ENCODE measurements at places on chromosomes 4 and X.

- DNase-seq, result no peak
Measured at GRCh38 chrX:109626637-109627036, 1.7 kb upstream of the KCNE5 start.

GRCh38 chr4:84379917-84380641 is 119.0 kb downstream of the NKX6-1 start:
- DNase-seq, result peak; percentile 94

DNA sequence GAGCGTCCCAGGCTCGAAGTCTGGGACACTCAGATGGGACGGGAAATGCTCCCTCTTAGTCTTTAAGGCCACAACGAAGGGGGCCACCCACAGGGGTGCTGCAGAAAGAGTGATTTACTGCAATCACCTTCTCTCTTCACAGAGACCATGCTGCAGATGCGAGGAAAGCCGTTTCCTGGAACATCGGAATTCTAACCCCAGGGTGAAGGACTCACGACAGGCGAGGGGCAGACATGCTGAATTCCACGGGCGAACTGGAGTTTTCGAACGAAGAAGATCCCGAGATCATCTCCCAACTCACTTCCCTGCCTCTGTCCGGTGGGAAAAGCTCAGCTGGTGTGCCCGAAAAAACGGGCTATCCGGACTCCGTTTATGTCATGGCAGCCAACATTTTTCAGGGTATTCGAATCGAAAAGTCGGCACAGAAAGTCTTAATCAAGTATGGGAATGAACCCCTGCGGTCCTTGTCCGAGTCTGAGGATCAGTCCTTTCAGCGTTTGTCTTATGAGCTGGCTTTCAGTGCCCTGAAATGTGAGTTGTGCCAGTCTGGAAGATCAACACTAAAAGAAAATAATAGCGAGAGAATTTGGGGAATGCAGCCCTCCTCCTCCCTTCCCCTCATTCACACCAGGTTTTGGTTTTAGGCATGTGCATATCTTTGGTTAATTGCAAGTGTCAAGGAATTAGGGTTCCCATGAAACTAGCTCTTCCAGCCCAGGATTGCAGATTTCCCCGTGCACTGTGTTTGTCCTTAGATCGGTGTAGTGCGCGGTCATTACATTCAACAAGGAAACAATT is 905 bp downstream of the NSUN7 start:
- peak; percentile 27 for DNase-seq

- DNase-seq, result no peak
Measured at GRCh38 chrX:133745349-133745748, 240.0 kb downstream of the GPC3 start.

DNA sequence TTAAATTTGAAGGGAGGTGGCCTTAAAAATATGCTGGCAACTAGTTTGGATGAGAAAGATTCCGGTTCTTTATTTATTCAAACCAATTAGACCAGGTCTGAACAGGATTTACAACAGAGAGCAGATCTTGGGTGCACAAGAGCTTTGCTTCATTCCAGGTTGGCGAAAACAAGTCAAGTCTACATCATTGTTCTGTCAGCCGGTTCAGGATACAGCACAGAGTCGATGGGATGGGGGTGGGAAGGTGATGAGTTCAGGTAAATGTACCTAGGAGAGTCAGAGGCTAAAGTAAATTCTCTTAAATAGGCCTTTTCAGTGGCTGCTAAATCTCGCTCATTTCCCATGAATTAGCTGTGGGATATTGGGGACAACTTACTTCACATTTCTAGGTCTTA is 882 bp upstream of the STIM2 start:
- no peak for DNase-seq

GRCh38 chrX:123918106-123918721 is 43.3 kb upstream of the STAG2 start:
- no peak for DNase-seq

DNA sequence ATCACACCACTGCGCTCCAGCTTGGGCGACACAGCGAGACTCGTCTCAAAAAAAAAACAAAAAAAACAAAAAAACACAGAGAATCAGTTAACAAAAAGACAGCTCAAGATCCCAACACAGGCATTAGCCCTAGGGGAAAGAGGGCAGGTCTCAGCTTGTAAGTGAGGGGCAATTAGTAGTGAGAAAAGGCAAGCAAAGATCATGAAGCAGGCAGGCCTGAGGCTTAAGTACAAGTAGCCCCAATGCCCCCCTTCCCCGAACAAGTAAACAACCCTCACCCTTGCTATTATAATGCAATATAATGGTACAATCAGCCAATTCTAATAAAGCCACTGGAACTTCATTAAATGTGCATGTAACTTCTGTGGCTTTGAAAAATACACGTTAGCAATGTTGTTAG is 17.0 kb downstream of the ADGRA3 start:
- no peak for DNase-seq

DNA sequence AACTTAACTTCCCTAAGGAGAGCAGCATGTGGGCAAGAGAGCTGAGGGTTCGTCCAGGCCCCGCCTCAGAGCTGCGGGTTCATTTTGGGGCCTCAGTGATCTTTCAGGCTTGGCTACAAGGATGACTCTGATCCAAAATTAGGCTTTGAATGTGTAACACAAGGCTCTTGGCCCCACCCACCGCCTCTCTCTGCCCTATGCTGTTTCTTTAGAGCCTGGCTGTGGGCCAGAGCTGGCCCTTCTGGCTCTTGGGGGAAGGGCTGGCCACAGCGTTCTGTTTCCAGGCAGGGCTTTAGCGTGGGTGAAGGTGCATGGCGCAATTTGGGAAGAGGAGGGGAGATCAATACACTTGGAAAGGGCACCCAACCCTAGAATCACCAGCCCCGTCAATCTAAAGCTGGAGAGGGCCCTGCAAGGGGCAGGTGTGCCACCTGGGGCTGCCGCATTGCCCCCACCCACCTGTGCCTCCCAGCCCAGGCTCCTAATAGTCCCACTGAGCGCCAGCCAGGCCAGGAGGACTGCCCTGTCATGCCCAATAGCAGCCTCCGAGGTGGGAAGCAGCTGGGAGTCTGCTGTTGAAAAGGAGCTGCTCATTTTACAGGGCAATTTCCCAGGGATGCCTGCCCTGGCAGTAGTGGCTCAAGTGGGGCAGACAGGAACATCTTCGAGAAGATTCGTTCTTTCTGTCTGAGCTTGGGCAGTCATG is 84.5 kb upstream of the MAML3 start:
- no peak for DNase-seq

- DNase-seq, result no peak
Measured at GRCh38 chr4:25670991-25671390, 15.3 kb downstream of the SLC34A2 start.

- DNase-seq, result no peak
Measured at GRCh38 chr4:36006226-36006625, 238.1 kb downstream of the ARAP2 start.

- DNase-seq, result no peak
Measured at GRCh38 chr4:119626420-119626819, 2.2 kb downstream of the PDE5A start.

GRCh38 chr4:78753091-78753490 is 23.1 kb upstream of the BMP2K start:
- DNase-seq, result no peak

DNA sequence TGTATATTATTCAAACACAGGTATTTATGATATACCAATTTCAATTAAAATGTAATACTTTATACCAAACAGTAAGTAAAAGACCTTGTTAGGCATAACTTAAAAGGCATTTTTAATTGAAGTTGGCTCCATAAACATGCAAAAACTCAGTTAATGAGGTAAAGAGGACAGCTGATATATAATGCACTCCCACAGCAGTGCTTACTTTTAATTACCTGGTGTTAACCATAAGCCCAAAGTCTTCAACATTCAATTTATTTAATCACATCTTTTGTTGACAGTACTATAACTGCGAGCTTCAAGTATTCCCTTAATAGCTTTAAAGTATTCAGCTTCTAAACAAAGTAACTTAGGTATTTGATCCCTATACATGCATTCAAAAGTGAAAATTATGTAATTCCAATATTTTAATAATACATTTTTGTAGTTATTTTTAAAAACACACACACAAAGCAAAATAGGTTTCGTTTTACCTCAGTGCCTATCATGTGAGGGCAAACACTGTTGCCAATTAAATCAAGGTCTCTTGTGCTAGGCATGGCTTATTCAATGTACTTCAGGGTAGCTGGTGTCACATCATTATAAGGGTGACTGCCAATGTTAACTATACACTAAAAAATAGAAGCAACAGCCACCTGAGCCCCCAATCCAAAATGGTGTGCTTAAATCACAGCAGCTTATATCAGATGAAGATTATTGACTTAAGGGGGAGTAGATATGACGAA is 197.1 kb downstream of the LRBA start:
- no peak for DNase-seq

DNA sequence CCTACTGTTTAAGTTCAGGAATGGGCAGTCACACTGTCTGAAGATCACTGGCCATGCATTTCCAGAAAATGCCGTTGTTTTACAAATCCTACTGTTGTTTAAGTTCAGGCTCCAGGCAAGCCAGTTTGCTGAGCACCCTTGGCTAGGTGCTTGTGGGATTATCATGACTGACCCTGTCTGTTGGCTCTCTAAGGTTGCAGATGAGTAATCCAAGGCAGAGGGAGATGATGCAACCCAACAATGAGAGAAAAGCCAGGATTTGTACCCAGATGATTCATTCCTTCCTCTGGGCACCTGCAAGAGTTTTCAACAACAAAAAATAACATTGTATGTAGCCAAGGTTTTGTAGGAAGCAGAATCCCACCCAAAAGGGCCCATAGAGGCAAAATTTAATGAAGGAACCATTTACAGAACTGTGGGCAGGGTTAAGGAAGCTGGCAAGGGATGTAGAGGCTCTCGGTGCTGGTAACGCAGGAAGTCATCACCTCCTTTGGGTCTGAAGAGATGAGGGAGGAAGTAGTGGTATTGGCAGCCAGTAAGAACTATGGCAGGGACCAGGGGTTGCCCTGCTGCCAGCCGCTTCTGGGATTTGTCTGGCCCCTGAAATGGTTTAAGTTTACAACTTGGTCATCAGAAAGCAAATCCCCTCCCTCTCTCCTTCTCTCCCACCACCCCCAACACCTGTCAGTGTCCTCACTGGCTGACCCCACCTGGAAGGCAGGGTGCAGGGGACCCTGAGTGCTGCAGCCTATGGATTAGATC is 54.8 kb downstream of the MSX1 start:
- DNase-seq, result no peak

GRCh38 chr4:141637565-141637964 is 1.2 kb downstream of the IL15 start:
- no peak for DNase-seq

- DNase-seq, result no peak
Measured at GRCh38 chr4:101221294-101221693, 126.0 kb downstream of the PPP3CA start.

- no peak for DNase-seq
Measured at GRCh38 chrX:109347632-109348031, 134.3 kb downstream of the GUCY2F start.

- DNase-seq, result no peak
Measured at GRCh38 chr4:21011106-21011505, 310.8 kb downstream of the PACRGL start.

DNA sequence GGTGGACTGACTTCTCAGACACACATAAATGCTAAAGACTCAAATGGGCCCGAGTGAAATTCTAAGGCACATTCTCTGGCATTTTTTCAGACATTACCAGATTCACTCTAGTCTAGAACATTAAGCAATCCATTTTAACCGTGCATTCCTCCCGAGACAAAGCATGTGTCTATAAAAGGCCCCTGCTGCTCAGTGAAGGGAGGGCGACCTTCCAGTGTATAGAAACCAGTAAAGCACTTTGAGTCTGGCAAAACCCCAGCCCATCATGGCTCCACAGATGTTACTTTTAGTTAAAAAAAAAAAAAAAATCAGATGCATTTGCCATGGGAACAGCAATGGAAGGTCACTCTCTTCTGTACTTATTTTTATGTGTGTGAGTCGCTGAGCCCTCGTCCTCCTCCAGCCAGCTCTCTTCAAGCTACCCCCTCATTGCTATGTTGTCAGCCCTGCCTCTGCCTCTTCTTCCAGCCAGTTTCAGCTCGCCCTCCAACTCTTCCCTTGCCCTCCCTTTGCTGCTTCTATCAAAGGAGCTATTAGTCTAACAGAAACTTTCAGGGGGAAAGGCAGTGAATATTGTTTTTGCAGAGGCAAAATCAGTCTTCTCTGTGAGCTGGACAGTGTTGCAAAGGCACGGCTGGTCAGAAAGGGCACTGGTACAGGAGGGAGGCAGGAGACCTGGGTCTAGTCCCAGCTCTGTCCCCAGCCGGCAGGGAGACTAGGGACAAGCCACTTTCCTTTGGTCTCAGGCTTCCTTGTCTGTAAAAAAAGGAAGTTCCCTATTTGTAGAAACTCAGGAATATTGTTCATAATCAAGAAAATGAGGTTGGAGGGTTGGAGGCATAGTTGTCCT is 644.2 kb downstream of the ZNF674 start:
- DNase-seq, result no peak

DNA sequence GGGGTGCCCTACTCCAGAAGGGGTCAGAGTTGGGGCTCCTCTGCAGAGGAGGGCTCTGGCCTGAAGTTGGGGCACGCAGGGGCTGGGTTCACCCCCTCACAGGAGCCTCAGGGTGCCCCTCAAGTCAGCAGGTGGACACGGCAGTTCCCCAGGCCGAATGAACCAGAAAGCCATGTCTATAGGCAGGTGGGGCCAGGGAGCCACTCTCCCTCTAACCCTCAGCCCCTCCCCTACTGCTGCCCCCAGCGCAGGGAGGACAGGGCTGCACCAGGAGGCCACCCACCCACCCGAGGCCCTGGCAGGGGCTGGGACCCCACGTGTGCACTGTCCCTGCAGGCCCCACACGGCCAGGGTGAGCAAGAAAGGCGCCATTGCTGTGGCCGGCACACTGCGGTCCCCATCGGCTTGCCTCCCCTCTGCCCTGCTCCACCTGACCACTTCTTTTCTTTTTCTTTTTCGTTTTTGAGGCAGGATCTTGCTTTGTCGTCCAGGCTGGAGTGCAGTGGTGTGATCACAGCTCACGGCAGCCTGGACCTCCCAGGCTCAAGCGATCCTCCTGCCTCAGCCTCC is 83.8 kb downstream of the FAM53A start:
- DNase-seq, result no peak

DNA sequence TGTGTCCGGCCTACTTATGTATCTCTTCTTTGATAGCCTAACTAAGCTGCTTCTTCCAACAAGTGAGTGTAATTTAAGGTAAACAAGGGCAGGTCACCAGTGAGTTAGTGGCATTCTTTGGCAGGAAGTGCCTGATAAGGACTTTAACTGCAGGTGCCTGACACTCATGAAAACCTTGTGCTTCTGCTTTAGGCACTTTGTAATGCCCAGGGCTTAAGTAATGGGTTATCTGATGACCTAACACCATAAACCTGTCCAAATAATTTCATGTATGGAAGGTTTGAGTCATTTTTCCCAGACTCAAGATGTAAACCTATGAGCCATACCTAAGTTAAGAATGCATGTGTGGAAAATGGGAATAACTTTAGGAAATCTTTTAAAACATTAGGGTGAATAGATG is 43.0 kb downstream of the BCOR start:
- DNase-seq, result no peak

GRCh38 chrX:136046295-136047015 is 61.2 kb downstream of the SLC9A6 start:
- no peak for DNase-seq

GRCh38 chr4:164221631-164222030 is 532.3 kb upstream of the SMIM31 start:
- peak; percentile 12 for DNase-seq

- DNase-seq, result peak; percentile 83
Measured at GRCh38 chrX:24024819-24025740, 1.9 kb downstream of the KLHL15 start.

GRCh38 chr4:3369781-3370674 is 71.7 kb upstream of the HGFAC start:
- no peak for DNase-seq
